Tongue (tissue), 3 donors: ENCODE measurements at places on chromosomes 5 and 9. TPM values are rescaled to one million over a fixed set of nuclear protein-coding genes. Genes with fewer than 3 reads are reported as not detected.

OR2Y1 gene
- total RNA-seq = not detected

EQTN gene
- 0.51 TPM for total RNA-seq

- DNase-seq = no peak
Measured at GRCh38 chr9:91946653-91947488, 3.2 kb downstream of the ROR2 start.

- DNase-seq = no peak
Measured at GRCh38 chr9:131516930-131517329, 14.1 kb downstream of the UCK1 start.
